Suppressor macrophage treated with lipopolysaccharide for 4 hours (primary cell): ENCODE measurements at places on chromosomes 5 and 9.

- no peak for DNase-seq
These were observed 17.6 kb downstream of the TENT4A start for GRCh38 chr5:6730807-6731206.

GRCh38 chr9:108704156-108704852, 151.5 kb downstream of the ACTL7B start:
- DNase-seq, result peak; percentile 25

DNA sequence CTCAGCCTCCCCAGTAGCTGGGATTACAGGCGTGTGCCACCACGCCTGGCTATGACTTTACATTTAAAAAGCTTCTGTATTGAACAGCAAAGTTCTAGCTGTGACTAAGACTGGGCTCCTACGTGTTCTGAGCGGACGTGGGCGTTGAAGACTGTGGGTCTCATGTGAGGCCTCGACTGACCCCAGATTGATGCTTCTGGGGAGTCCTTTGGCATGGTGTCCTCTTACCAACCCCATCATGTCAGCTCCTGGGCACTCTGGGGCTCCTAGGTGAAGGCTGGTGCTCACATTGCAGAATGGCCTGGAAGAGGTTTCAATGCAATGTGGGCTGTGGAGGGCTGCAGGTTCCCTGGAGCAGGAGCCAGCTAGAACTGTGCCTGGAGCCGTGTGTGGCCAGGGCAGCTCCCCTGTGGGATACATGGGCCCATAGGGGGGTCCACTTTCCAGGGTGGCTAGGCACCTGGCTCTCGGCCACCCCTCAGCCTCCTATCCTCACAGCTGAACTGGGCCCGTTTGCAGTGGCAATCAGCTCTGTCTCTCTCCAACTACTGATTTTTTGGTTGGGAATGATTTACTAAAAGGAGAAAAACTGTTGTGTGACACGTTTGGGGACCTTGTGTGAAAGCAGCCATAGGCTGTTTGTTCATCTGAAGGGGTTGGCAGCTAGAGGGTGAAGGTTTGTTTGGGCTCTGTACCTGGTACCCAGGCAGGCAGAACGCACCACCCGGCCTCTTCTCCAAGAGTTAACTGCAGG, 29.7 kb downstream of the SLC25A25 start:
- DNase-seq, result no peak

DNA sequence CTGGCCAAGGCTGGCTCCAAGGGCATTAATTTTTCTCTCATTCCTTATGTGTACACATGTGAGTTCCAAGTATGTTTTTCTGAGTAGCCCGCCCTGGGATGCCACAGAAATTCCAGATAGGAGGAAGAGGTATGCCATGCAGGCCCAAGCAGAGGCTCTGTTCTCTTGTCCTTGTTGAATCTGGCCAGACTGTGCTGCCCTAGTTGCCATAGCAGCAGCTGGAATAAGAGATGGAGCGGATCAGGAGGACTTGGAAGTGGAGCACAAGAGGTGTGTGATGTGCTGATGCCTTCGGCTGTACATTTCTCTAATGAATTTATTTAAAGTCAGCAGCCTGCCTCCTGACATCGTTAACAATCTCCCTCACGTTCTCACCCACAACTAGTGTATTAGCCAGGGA, 235.6 kb upstream of the RPS23 start:
- DNase-seq, result no peak

GRCh38 chr5:45694971-45695803, 993 bp downstream of the HCN1 start:
- DNase-seq, result no peak

GRCh38 chr9:132003319-132003704, 76.4 kb downstream of the MED27 start:
- DNase-seq, result no peak

- DNase-seq, result no peak
These were observed 151.2 kb downstream of the ZDHHC21 start for GRCh38 chr9:14542071-14542470.
